Lung microvascular endothelial cell (primary cell): ENCODE measurements at places on chromosomes 11 and 22. TPM values are rescaled to one million over a fixed set of nuclear protein-coding genes. Genes with fewer than 3 reads are reported as not detected.

- no peak for DNase-seq
Measured at GRCh38 chr11:94871491-94872185, 101.7 kb downstream of the CWC15 start.

The ZFP91 gene
- 28.1 and 34.3 TPM in 2 replicates for total RNA-seq

DNA sequence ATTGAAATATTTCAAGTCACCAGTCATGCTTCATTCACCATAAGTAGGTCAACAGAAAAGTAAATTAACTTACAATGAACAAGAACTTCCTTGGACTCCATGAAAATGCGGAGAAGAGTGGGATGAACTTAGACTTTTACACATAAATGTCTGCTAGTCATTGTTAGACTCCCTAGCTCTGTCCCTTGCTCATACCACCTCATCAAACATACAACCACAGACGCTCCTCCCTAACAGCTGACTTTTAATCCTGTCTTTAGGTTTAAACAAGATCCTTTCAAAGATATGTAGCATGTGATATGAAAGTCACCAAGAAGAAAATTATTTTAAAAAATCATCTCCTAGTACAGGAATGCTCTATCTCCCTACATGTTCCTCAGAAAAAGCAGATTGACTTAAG lies 248.1 kb downstream of the DLG2 start:
- DNase-seq: no peak

The CBL gene
- total RNA-seq: 6.2 and 7.8 TPM in 2 replicates

DNA sequence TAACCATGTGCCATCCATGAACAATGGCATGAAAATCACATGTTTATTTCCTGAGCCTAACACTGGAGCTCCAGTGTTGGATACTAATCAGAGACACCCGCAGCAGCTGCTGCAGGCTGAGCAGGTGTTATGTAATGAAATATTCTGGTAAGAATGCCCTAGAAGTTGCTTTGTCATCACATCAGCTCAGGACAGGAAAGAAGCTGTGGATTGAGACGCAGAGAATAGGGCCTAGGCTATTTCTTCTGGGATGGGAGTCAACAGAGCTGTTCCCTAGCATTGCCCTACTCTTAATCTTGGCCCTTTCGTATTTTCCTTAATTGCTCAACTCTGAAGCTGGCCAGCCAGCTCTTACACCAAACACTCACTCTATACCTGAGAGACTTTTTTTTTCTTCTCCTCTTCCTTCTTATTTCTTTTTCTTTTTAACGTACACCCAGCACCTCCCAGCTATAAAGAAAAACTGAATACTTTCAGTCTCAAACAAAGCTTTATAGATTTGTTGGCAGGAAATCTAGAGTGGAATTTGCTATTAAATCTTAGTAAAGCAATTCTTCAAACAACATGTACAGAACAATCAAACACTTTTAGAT lies 31.9 kb downstream of the RASSF10 start:
- DNase-seq: no peak
